ENCODE measurements at places on chromosomes 1 and 21. TPM values are rescaled to one million over a fixed set of nuclear protein-coding genes. Genes with fewer than 3 reads are reported as not detected.

Gene PARP1
- total RNA-seq = 180 TPM

Gene ABCA4
- total RNA-seq = not detected

DNA sequence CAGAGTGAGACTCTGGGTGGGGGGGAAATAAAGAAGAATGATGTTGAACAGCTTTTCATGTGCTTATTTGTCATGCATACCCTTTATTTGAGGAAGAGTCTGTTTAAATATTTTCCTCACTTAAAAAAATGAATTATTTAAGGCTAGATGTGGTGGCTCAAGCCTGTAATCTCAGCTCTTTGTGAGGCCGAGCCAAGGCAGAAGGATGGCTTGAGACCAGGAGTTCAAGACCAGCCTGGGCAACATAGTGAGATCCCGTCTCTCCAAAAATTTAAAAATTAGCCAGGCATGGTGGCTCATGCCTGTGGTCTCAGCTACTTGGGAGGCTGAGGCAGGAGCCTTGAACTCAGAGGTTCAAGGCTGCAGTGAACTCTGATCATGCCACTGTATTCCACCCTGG, 25.4 kb downstream of the SLC30A1 start:
- no peak for DNase-seq

GRCh38 chr21:27771938-27772483, 805.1 kb upstream of the ADAMTS5 start:
- DNase-seq = no peak

Gene C4BPA
- total RNA-seq = not detected

DNA sequence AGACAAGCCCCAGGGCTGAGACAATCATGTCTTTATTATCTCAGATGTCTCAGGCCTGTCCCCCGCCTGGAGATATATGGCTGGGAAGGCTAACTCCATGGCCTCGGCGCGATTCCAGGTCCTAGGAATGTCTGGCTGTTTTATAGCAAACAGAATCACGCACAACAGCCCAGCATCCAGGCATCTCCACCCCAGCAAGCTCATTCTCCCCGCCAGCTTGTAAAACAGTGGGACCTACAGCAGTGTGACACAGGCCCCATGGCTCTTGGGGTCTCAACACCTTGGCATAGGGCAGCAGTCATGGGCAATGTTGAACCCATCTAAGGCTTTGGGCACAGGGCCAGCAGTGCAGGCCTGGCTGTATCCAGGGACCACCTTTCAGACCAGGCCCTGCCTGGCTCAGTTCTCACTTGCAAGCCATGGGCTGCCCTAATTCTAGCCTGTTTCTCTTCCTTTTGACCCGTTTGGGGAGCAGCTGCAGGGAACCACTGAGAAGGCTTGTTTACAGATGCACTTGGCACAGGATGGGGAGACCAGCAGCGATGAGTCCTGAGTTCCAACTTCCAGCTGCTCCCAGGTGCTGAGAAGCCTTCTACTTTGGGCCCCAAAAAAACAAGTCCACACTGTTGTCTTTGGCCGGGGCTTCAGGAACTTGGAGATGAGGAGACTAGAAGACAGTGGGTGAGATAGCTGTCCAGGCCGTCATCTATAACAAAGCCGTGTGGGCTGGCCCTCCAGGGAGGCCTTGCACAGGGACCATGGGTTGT, 34.4 kb downstream of the WNT4 start:
- no peak for DNase-seq

- no peak for DNase-seq
These were observed 218.9 kb upstream of the C1orf174 start for GRCh38 chr1:4118746-4119515.

Gene TCHH
- total RNA-seq = not detected

Gene FLG2
- not detected for total RNA-seq

- peak; percentile 43 for DNase-seq
These were observed 463.4 kb downstream of the PTPRC start for GRCh38 chr1:199102239-199102638.

Gene ZNHIT6
- total RNA-seq = 16.3 TPM

Gene TMOD4
- total RNA-seq = 3.5 TPM

Gene LIPI
- not detected for total RNA-seq

Gene LAMTOR5
- total RNA-seq = 151 TPM

DNA sequence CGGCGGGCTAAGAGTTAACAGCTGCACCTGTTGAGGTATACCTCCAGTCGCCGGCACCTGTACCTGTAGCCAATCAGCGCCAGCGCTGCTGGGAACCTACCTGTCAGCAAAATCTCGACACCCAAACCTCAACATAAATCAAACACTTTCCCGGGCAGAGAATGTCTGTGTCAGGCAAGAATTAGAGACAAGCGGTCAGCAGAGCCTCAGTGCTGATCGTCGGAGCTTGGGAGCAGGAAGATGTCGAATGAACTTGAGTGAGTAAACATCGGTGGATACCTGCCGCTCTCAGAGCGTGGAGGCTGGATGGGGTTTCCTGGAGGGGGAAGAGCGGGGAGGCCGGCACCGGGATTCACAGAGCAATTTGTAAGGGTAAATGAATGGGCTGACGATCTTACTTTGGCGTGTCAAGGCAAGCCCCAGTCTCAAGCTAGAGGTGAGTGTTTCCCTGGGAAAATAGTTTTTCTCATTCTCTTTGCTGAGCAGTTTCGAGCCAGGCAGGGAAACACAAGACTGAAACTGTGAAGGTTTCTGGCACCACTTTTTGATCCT, at the start of gene GRHL3:
TSS of gene GRHL3 (plus strand) at position 46 of the 552 bp plus-strand sequence. CDS start at position 241, 195 bp downstream.
- peak; percentile 36 for DNase-seq
